A549 treated with CORT108297 at 1 μM for 4 hours (cell line): ENCODE measurements at places on chromosomes 6 and 20. TPM values are rescaled to one million over a fixed set of nuclear protein-coding genes. Genes with fewer than 3 reads are reported as not detected.

FOXF2 gene
- total RNA-seq, result 19.0 to 26.9 TPM (median 26.0 TPM) in 5 replicates

LRP11 gene
- 31.8 to 44.2 TPM (median 37.9 TPM) in 5 replicates for total RNA-seq

GLP1R gene
- not detected in 5 replicates for total RNA-seq

CTCFL gene
- 0.03 to 0.06 TPM (median 0.06 TPM) in 4 of 5 replicates, not detected in the other for total RNA-seq

NTSR1 gene
- 0.09 to 0.17 TPM (median 0.16 TPM) in 5 replicates for total RNA-seq

SLC32A1 gene
- not detected in 5 replicates for total RNA-seq

IRF4 gene
- total RNA-seq, result 0.13 to 0.45 TPM (median 0.14 TPM) in 5 replicates

AIF1 gene
- not detected in 5 replicates for total RNA-seq

SYTL3 gene
- 0.98 to 1.4 TPM (median 1.1 TPM) in 5 replicates for total RNA-seq
